ENCODE measurements at places on chromosomes 1 and 21. TPM values are rescaled to one million over a fixed set of nuclear protein-coding genes. Genes with fewer than 3 reads are reported as not detected.

- DNase-seq: no peak
Observed at GRCh38 chr1:228145463-228146416, 4.0 kb upstream of the GJC2 start.

- peak; percentile 58 for DNase-seq
Observed at GRCh38 chr1:66294707-66295370, 239.1 kb upstream of the SGIP1 start.

CLK2 gene
- 13.7 TPM for total RNA-seq

DNA sequence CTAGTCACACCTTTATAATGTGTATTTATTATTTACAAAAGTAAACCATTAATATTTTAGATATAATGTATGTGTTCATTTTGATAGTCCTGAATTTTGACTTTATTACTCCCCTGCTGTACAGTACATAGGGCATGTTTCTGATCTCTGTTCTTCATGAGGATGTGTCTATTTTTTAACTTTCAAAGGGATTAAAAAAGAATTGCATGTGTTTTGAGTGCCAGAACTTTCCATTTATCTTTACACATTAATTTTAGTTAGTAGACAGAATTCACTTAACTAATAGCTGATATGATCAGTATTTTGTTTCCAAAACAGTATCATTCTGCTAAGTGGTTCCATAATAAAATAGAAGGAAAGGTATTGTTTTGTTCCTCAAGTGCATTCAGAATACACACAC is 3.1 kb downstream of the PBX1 start:
- DNase-seq: no peak

DNA sequence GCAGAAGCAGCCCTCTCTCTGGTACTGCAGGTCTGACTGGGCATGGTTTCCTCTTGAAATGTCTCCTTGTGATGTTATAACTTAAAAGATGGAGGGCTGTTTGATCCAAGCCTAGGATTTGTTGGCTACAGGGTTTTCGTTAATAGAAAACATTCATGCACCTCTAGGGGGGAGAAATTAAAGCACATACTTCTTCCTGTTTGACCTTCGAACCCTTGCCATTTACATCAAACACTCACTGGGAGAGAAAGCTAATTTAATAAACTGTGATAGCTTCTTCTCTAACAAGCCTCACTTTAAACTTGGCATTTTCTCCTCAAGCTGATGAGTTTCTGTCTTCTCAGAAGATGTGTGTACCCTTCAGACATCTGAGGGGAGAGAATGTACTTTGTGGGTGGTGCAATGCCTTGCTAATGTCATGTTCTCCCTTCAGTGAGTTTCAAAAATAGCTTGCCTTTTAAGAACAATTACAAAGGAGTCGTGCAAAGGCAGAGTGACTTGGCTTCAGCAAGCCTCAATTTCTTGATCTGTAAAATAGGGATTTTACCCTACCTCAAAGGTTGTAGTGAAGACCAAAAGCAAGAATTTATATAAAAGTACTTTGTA is 20.4 kb downstream of the CACHD1 start:
- DNase-seq: no peak

C1QB gene
- total RNA-seq: not detected

GRCh38 chr21:36149788-36150711 is 6.6 kb upstream of the DOP1B start:
- DNase-seq: peak; percentile 44

GRCh38 chr1:6842301-6842700 is 57.0 kb downstream of the CAMTA1 start:
- no peak for DNase-seq

- DNase-seq: peak; percentile 85
Observed at GRCh38 chr1:25549273-25550154, 6.1 kb downstream of the LDLRAP1 start.

CRTC2 gene
- 7.0 TPM for total RNA-seq

GRCh38 chr1:151809290-151809984 is 4.2 kb upstream of the LINGO4 start:
- no peak for DNase-seq

DNA sequence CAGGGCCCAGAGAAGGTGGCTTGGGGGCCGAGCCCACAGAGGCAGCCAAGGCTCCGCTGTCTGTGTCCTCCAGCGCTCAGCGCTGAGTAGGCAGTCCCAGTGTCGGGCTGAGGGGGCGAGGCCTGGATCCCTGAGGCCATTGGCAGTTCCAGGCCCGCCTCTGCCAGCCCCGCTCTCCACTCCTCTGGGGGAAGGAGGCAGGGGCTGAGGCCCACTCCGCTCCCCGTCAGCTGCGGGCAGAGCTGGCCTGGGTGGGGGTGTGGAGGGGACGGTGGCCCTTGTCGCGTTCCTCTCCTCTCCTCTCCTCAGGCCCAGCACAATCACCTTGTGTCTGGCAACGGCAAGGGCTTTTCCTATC is 132.8 kb downstream of the CASZ1 start:
- DNase-seq: no peak

- no peak for DNase-seq
Observed at GRCh38 chr1:183498342-183498991, 26.2 kb downstream of the SMG7 start.

GRCh38 chr1:112583366-112583765 is 35.6 kb downstream of the ST7L start:
- DNase-seq: no peak

DNA sequence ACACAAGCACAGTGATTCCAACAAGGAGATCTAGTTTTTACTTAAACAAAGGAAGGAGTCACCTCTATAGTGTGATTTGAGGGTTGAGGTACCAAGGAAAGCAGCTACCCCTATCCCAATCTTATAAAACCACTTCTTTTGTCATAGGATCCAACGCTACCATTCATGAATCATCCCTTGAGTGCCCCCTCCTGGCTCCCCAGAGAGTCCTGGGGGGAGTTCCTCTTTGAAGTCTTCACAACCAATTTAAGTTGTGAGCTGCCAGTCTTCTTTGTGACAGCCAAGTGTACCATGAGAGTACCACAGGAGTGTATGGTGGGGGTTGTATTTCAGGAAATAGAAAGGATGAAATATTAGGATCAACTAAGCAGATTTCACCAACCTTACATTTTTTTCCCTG is 39.1 kb upstream of the NHLH2 start:
- DNase-seq: no peak

DNA sequence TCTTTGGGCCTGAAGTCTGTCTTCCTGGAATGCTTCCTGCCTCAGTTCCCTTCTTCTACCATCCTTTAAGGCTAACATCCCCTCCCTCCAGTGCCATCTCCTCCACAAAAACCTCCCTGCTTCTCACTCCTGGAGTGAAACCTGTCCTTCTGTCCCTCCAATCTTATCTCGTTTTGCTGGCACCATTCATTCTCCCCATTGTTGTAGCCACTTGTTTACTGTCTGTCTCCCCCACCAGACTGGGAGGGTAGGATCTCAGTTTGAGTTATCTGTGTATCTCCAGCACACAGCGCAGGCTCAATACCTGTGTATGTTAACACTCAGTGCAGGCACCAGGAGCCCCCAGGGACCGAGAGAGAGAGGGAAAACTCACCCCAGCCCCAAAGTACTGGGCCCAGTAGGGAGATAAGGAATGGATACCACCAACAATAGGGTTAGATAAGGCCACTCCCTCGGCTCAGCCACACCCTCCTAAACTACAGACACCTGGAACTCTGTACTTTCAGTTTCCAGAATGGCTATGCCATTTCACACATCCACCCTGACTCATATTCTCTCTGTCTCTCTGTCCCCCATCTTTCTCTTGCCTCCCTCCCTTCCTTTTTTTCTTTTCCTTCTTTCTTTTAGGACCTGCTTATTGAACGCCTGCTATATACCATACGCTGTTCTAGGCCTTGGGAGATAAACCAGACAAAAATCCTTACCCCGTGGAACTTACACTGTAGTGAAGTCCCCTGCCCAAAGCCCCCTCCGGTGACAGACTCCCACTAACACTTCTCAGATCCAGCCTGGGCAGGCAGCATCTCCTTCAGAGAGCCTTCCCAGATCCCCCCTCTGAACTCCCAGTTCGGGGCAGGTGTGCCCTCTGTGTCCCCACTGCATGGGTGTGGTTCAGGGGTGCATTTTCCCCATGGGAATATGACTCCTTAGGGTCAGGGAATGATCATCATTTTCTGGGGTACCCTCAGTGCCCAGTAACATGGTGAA is 3.3 kb upstream of the SSBP3 start:
- no peak for DNase-seq

- no peak for DNase-seq
Observed at GRCh38 chr1:10678402-10678801, 118.0 kb downstream of the CASZ1 start.

C1orf53 gene
- total RNA-seq: 8.6 TPM

DNA sequence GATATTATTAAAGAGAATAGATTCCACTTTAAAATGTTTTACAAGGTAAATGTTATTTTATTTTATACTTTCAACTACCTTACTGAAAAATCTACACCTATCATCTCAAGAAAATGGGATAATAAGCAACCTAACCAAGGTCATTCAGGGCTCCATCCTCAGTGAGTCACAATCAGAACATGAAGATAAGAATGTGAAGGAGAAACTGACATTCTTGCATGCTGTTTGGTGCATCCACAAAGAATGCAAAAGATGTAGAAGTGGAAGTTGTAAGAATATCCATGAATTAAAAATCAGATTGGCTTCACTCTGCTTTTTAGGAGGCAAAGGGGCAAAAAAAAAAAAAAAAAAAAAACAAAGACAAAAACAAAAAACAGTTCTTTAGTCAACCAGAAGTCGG is 6.5 kb downstream of the WARS2 start:
- DNase-seq: no peak

DNA sequence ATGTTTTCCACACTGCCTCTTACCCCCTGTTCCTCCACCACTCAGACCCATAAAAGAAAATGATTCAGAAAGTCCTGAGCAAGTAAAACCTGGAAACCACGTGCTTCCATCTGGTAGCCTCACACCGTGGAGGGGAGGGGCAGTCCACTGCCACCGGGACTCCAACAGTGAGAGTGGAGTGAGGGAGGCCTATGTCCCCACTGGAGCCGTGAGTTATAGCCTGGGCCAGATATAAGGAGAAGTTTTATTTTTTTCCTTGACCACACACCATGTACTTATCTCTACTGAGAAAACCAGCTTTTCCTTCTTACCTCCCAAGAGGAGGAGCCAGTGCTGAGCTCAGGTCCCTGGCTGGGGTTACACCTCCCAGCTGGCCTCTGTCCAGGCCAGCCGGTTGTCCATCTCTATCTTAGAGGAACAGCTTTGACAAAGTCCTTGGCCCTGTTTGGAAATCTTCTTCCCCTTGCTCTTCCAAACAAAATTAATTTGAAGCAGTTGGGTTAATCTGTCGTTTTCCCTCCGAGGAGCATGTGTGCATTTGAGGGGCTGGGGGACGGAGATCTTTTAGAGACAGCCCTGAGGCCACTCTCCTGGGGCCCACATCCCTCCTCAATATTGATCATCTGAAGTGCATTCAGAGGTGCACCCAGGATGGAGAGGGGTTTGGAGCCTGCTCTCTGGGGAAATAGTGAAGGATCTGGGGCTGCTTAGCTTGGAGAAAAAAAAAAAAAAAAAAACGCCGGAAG is 49.1 kb upstream of the SERBP1 start:
- peak; percentile 75 for DNase-seq

DNA sequence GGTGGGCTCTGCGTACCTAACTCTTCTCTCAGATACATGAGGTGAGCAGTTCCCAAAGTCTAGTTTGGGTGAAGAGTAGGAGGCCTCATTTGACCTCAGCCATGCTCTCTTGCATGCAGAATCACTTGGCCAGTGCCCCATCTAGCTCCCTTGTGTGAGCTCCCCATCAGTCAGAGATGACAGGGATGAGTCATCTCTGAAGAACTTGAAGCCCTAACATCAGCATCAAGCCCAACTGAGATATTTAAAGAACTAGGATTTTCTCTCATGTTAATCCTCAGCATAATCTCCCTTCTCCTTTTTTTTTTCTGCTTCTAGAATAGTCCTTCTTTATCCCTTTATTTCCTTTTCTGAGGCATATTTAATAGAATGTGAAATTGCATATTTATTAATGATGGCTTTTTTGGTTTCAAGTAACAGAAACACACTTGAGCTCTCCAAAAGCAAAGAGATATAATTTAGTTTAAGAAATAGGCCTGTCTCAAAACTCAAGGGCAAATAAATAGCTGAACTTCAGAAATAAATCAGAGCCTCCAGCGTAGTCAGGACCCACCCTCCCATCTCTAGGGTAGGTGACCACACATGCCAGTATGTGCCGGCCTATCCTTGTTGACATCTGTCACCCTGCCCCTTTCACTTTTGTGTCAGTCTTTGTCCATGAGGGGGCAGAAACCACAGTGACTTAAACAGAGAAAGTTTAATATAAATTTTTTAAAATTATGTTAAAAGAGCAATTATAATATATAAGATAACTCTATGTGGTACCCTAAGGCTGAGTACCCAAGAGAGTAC is 112.3 kb downstream of the TSEN15 start:
- DNase-seq: no peak

DNA sequence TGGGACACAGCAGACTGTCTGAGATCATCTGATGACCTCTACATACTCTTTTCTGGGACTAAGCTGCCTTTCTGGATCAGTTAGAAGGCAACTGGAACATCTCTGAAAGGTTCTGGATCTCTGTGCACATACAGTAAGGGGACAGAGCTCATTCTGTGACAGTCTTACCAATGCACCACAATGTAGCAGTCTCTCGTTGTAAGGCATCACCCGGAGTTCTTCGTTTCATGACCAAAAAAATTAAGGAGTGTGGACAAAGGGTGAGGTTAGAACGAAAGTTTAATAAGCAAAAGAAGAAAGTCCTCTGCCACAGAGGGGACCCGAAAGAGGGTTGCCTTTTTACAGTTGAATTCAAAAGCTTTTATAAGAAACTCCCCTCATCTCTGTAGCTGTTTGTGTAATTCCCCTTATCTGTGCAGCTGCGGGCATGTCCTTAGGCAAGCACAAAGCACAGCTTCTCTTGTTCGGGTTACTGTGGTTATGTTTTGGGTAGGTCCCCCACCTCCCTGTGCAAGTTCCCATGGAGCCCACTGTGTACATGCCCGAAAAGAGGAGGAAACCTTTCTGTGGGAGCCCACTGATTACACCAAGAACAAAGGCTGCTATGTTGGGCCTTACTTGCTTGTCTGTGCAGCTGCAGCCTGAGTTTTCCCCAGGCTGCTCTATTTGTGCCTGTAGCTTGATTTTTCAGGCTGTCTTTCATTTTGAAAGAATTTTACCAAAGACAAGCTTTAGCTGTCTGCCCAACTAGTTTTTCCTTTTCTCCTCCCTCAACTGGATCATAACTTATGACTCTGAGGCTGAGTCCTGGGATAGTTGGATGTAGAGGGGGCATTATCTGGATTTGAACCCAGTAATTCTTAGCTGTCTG is 53.1 kb upstream of the CACNA1E start:
- no peak for DNase-seq

GRCh38 chr1:43171876-43172526 is at the start of the genes CFAP57 and EBNA1BP2:
TSS of gene CFAP57 (plus strand) at chr1:43172330. CDS start at chr1:43172754, 424 bp downstream.
TSS of gene EBNA1BP2 (minus strand) at chr1:43172290. CDS start at chr1:43172118, 172 bp downstream.
- peak; percentile 94 for DNase-seq

GRCh38 chr1:54488065-54488750 is 59.8 kb upstream of the ACOT11 start:
- peak; percentile 86 for DNase-seq

- no peak for DNase-seq
Observed at GRCh38 chr1:25642574-25643108, 26.1 kb downstream of the MAN1C1 start.

DNA sequence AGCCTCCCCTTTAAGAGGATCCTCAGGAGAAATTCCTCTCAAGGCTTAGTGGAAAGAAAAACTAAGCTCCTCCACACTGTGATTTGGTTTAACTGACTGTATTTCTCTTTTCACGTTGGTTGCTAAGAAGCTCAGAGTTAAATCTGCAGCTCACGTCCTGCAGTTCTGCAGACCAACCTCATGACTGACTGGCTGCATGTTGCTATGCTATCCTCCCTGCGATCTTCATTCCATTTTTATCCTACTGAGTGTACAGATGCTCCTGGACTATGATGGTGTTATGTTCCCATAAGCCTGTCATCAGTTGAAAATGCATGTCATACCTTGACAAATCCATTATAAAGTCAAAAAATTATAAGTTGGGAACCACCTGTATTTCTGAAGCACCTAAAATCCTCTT is 34.6 kb downstream of the FAM163A start:
- no peak for DNase-seq

PRELP gene
- total RNA-seq: not detected

Measured in H4 (cell line).